ENCODE measurements at places on chromosomes 5 and 9.

GRCh38 chr5:33241802-33242201 lies 199.0 kb upstream of the TARS1 start:
- DNase-seq = no peak

DNA sequence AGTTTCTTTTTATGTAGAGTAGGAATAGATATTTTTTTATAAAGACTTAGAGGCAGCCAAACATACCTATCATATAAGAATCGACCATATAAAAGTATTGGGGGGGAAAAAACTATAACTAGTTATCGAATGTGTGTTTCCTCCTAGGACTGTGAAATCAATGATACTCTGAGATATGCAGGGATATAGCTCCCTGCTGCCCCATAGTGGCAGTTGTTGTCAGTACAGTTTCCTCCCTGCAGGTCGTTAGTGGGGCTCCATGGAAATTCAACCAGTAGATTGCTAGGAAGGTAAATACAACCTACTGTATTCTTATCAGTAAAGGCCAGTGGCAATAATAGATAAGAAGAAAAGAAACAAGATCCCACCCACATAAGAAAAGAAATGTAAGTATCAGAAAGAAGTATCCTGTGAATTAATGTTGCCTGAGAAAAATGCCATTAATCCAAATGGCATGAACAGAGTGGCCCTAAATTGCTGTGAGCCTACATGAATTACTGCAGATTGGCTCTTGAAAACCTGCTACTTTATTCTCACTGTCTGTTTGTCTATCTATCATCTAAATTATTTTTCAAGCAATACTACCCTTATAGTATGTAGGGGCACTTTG lies 136.9 kb upstream of the FBN2 start:
- DNase-seq = no peak

GRCh38 chr5:160296496-160296895 lies 15.9 kb downstream of the CCNJL start:
- DNase-seq = no peak

DNA sequence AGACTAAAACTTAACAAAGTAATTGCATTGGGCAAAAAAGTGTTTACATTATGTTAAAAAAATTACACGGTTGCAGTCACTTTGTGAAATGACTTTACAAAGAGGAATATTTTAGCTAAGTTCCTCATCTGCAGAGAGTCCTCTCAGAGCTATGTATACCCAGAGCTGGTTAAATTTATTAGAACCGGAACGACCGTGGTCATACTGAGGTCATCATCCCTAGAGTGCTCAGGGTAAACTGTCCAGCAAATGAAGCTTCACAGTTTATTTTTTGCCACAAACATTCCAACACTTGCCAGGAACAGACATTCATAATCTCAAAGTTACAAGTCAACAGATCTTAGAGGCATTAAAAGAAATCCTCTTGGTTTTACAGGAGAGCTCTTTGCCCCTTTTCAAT lies 897 bp downstream of the ROPN1L start:
- no peak for DNase-seq

GRCh38 chr5:172779691-172780341 lies 8.8 kb upstream of the DUSP1 start:
- no peak for DNase-seq

- no peak for DNase-seq
Observed at GRCh38 chr5:86918246-86918645, 300.5 kb downstream of the COX7C start.

DNA sequence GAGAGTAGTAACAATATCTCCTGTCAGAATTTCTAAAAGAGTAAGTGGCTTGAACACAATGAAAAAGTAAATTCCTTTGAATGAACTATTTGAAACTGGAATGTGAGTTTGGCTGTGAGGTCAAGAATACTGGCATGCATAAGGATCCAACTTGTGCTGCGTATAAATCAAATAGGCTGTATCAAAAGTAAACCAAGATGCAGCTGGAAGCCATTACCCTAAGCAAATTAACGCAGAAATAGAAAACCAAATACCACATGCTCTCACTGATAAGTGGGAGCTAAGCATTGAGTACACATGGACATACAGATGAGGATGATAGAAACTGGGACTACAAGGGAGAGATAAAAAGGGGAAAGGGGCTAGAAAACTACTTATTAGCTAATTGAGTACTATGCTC lies 24.0 kb upstream of the SRFBP1 start:
- no peak for DNase-seq

- DNase-seq = no peak
Observed at GRCh38 chr5:14364576-14365472, 216.8 kb upstream of the OTULINL start.

DNA sequence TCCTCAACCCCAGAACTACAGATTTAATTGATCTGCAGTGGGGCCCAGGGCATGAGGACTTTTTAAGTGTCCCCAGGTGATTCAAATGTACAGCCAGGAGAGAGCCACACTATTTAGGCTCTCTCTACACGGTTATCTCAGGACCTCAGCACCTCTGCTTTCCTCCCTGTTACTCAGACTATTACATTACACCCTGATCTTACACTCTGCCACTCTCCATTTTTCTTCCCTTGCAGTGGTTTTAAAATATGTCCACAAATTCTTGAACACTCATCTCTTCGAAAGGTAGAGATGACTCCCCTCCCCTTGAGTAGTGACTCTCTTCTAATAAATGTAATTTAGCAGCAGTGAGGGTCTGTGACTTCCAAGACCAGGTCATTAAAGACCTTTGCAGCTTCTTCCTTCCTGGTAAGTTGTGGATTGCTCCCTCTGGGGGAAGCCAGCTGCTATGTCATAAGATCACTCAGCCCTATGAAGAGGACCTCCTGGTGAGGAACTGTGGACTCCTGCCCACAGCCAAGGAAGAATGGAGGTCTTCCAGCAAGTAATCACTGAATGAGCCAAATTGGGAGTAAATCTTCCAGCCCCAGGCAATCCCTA lies 87.5 kb upstream of the SSBP2 start:
- DNase-seq = no peak

GRCh38 chr5:72452515-72453245 lies 54.5 kb downstream of the ZNF366 start:
- DNase-seq = no peak

GRCh38 chr9:73132034-73132776 lies 19.5 kb upstream of the ANXA1 start:
- peak; percentile 75 for DNase-seq

- peak; percentile 72 for DNase-seq
Observed at GRCh38 chr5:154197801-154198491, 7.4 kb downstream of the GALNT10 start.

DNA sequence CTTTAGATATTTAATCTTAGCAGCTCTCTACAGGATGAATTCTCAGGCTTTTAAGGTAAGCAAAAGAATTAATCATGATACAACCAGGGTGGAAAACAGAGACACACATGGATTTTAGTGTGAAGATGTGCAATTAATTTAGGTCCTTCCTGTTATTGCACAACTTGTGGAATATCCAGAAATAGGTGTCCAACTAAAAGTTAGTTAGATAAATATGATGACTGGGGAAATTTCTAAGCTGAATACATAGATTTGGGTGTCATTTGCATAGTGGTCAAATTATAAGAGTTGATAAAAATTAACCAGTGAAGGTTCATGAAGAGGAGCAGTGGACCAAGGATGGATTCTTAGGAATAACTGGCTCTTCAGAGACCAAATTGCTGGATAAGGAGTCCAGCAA lies 266.1 kb downstream of the PRR16 start:
- DNase-seq = no peak
